ENCODE measurements at places on chromosomes 4 and X.

DNA sequence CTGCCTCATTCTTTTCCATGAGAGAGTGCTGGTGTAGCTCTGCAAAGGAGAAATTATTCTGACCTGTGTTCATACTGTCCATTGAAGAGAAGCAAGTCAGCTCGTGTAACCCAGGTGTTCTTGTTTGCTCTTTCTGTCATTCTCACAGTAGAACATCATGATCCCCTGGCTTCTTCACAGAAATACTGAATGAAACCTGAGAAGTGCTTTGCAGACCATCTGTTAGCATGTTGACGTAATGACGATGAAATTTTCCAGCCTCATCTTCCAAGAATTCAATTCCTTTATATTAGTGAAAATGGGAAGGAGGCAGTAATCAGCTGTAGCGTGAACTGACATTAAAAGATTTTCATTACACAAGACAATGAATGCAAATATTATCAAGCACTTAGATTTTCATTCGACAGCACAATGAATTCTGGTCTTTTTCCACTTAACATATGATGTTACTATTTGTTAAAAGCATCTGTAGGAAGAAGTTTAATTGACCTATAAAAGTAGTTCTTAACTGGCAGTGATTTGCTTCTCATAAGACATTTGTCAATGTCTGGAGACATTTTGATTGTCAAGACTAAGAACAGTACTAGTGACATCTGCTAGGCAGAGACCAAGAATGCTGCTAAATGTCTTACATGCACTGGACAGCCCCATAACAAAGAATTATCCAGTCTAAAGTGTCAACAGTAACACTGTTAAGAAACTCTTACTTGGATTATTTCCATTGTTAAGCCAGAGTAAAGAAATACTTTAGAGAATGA is 246.3 kb downstream of the BANK1 start:
- DNase-seq: no peak

DNA sequence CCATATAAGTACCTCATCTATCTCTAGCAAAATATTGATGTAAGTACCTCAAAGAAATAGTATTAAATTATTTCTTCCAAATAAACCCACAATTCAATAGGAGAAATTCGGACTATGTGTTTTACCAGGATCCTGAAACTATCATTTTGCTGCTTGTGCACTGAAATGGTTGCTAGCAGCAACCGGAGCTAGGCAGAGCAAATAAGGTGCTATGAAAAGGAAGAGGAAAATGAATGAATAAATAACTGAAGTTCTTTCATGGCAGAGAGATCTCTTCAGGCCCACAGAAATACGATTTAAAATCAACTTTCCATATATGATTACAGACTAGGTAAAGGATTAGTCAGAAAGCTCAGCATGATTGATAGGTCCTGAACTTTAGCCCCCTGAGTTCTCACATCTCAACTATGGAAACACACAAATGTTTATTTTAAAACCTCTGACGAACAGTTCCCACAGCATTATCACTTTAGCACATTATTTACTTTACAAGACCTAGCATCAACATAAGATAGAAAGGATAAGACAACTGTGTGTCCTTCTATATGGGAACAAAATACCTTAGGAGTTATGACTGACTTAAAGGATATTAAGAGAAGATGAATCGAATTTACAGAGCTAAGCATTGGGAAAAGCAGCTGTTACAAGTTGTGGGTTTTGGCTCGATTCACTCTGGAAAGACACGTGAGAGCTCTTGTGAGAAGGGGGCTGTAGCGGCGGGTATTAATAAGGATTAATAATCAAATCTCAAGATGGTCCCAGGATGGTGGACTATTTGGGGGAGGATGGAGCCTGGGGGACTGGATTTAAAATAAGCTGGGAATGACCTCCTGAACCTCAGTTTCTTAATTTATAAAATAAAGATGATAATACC is 104.3 kb downstream of the CORIN start:
- no peak for DNase-seq

- DNase-seq: no peak
These were observed 1.0 kb upstream of the PPBP start for GRCh38 chr4:73989031-73989430.

- peak; percentile 73 for DNase-seq
These were observed 38.8 kb downstream of the KDR start for GRCh38 chr4:55086578-55086977.

GRCh38 chr4:10179957-10180602 is 63.5 kb upstream of the WDR1 start:
- DNase-seq: no peak

DNA sequence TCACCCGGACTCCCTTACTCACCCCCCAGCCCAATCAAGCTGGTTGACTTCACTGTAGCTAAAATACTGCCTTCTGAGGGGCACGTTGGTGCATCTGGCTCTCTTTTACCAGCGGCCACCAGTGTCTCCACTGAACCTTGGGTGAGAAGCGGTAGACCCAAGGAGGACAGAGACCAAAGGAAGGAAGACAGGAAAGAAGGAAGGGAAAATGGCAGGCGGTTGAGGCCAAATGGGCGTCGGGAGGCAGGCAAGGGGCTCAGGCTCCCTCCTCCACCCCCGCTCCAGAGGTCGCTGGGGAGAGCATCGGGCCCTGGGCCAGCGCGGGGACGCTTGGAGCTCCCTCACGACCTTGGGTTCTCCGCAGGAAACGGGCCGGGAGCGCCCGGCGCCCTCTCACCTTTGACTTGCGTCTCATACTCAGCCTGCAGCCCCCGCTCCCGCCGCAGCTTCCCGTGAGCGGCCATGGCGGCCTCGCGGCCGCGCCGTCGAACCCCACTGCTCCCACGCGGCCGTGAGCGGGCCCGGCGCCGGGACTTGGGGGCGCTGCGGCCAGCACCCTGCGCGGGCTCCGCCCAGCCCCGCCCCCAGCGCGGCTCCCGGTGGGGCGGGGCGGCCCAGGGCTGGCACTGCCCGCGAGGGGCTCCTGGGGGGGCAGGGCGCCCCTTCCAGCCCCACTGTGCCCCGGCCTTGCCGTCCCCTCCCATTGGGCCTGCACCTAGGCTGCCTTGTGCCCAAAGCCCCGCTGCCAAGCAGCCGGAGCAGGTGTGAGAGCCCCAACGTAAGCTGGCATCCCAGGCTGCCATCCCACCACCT is at the start of gene ARHGAP4:
TSS of gene ARHGAP4 (minus strand) at position 526 of the 813 bp plus-strand sequence. CDS start at position 464, 62 bp downstream.
- DNase-seq: no peak

DNA sequence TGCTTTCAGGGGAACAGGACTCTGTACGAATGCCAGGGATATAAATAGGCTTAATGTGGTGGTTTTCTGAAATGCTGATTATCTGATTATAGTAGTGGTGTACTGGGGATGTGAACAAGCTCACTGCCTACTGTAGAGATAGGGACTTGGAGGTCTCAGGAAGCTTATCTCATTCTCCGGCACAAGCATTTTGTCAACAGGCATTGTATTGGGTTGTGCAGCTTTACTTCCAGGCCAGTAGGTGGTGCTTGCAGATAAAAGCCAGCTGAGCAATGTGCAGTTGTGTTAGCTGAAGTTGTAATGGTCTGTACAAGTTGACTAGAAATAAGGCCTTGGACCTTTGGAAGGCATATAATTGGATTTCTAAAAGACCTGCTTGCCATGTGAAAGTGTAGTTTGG is 49.5 kb upstream of the TMLHE start:
- DNase-seq: no peak

GRCh38 chrX:78124307-78124706 is 15.1 kb downstream of the TAF9B start:
- no peak for DNase-seq

All from globus pallidus (tissue), 1 donor.